Stimulated activated CD8-positive, alpha-beta memory T cell treated with anti-CD3 and anti-CD28 coated beads, Interleukin-4, amount 100 ng/mL, for 48 hours (primary cell): ENCODE measurements at places on chromosomes 2 and 18.

DNA sequence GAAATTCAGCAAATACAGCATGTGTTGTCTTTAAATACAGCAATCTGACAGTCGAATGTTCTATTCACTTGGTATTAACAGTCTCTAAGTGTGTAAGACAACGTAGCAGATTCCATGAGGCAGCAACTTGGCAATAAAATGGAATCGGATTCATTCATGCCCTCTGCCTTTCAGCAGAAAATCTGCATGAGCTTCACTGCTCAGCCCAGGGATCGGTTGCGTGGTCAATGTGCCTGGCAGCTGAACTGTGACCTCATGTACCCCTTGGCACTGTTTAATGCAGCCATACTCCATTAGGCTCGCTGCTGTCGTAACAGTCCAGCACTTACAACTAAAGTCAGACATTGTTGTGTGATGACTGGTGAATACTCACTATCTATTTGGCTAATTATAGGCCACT is 17.7 kb upstream of the RGPD4 start:
- DNase-seq, result no peak

DNA sequence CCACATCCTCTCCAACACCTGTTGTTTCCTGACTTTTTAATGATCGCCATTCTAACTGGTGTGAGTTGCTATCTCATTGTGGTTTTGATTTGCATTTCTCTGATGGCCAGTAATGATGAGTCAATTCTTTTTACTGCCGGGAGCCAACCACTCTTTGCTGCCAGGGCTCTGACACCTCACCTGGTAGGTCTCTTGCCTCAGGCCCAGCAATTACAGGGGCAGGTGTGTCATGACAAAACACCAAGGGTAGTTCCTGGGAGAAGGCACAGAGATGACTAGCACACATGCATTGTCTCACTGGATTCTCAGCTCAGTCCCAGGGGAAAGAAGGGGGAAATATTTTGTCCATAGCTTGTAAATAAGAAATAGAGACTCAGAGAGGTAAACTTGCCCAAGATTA is 122.3 kb downstream of the CHST9 start:
- no peak for DNase-seq

DNA sequence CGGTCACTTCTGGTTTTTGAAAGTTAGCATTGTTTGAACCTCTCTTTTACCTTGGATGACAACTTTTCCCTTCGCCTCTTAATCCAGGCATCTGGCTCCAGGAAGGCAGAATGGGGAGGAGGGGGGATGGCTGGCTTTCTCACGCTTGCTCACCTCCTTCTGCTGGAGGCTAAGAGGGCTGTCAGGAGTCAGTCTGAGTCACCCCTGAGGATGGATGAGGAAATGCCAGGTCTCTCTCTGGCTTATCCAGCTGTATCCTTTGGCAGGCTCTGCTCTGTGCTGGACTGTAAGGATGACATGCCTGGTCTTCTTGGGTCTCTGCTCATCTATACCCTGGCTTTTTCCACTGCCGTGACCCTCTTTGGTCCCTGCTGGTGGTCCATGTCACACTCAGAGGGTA is 142.9 kb upstream of the GYPC start:
- DNase-seq, result no peak

DNA sequence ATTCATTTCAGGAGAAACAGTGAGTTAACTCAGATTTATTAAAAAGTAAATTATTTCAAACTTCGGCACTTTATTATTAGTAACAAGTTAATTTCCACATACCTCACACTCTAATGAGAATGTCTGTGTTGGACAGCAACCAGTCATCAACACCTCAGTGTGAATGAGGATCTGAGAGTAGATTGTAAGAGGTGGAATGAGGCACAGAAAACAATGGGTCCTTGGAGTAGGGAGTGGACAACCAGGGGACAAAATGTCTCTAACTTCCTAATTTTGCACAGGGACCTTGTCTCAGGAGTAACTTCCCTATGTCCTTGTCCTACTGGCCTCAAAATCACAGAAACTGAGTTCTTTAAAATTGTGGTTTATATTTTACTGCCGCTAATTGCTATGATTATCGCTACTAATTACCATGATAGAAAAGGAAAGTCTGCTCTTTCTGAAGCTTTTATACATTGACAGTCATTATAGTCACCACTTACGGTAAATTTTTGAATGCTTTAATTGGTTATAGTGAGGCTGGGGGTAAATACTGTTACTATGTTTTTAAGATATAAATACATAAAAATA is 82.2 kb upstream of the LRPPRC start:
- no peak for DNase-seq

GRCh38 chr2:46530639-46531038 is 51.3 kb downstream of the TMEM247 start:
- DNase-seq, result no peak

DNA sequence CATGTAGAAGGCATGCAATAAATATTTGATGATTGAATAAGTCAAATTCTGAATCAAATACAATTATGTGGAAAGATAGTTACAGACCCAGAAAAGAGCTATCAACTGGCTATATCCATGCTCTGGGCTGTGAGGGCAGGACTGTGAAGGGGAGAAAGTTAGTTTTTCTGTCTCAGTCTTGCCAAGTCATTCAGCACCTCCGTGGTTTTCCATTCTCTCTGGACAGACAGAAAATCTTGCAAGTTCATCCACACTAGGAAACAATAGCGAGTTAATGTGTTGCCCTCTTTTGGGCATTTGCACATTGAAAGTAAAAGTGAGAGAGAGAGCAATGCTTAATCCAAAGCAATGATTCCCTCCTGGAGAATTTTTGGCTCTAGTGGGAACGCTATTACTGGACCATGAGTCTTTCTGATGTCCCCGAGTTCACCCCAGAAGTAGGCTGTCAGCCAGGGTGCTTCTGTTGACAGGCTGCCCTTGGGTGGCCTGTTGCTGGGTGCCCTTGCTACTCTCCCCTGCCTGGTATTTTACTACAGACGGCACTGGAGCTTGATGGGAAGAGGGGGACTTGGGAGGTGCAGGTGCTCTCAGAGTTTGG is 238.3 kb downstream of the LOXHD1 start:
- no peak for DNase-seq

- DNase-seq, result no peak
These were observed 1.3 kb downstream of the IFIH1 start for GRCh38 chr2:162317058-162317742.

DNA sequence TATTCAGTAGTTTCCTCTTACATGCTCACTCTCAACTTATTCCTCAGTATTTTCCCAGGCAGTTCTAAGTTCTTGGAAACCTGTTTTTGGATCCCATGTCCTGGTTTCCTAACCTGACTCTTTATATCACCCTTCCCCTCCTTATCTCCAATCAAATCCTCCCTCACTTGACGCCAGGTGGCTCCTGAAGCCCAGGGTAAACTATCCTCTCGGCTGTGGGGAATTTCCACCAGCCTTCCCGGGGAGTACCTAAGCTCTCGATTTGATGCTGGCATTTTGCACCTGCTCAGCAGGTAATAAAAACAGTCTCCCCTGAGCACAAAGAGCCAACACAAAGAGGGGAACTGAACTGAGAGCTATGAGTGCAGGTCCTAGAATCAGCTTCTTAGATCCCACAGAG is 538.0 kb downstream of the SLC4A3 start:
- no peak for DNase-seq

- DNase-seq, result no peak
These were observed 284.1 kb downstream of the IRS1 start for GRCh38 chr2:226515344-226516055.

DNA sequence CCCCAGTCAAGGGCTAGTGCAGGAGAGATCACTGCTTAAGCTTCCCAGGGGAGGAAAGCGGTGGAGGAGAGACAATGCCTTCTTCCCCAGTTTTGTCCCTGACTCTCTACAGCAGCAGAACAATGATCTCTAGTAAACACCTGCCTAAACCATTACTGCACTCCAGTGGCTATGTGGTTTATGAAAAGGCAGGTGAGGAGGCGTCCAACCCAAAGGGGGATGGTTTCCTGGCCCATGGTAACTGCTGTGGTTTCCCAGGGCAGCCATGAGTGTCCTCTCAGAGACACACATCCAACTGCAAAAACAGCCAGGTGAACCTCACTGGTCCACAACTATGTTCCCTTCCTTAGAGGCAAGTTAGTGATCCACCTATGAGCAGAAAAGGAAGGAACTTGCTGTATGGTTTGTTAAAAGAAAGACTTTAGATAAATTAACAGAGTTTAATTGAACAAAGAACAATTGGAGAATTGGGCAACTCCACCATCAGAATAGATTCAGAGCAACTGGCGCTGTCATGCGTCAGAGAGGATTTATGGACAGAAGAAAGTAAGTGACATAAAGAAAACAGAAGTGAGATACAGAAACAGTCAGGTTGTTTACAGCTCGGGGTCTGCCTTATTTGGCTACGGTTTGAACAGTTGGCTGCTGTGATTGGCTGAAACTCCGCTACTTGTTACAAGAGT is 4.8 kb upstream of the TTC39C start:
- no peak for DNase-seq

DNA sequence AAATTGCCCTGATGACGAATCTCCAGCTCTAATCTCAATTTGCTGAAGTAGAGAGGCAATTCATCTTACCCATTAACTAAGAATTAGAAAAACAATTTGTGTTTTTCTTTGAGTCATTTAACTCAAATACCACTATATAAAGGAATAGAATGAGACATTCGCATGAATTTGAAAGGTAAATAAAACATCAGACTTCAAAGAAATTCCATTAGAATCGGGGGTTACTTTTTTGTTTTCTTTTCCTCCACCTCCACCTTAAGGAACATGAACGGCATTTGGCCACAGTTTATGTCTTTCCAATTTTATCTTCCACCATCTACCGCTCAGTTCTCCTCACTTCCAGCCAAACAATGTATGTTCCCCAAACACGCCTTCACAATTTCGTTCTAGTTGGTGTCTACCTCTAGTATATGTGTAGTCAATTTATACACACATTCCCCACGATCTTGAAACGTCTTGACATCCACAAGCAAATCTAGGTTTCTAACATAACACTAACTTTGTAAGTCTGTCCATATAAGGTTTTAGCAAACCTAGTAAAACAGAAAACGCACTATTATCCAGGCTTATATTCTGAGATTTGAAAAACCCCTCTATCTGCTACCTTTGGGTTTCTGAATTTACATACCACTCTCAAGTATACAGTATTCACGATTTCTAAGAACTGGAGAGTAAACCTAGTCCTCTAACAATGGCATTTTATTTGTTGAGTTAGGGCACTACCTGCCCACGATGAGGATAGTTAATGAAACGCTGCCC is 1.2 kb upstream of the SMCHD1 start:
- no peak for DNase-seq

DNA sequence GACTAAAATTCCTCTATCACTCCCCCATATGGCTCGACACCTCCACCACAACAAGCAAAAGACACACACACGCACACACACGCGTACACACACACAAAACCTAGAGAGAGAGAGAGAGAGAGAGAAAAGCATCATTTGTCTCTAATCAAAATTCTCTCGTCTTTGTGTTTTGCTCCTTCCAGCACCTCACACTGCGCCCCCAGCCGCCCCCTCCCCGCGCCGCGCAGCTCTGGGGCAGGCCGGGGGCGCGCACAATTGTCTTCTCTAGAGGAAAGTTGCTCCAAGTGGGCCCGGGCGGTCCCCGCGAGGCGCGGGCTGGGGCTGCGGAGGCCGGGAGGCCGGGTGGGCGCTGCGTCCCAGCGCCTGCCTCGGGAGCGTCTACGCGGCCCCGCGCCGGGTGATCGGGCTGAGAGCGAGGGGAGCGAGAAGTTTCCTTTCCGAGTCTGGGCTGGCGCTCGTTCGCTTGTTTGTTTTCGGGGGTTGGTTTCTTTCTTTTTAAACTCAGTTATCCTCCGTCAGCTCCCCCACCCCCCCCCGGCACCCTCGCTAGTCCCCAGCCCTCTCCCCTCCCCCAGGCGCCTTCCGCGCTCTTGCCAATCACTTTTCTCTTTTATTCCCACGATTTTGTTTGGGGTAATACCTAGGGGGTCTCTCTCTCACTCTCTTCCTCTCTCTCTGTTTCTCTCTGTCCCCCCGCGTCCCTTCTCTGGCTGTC is 4.1 kb downstream of the ZEB2 start:
- DNase-seq, result peak; percentile 58

GRCh38 chr2:50133766-50134165 is 898.2 kb downstream of the NRXN1 start:
- no peak for DNase-seq

- DNase-seq, result no peak
These were observed 10.1 kb upstream of the TANC1 start for GRCh38 chr2:158958365-158958764.
